ENCODE measurements at places on chromosomes 5 and 9.

DNA sequence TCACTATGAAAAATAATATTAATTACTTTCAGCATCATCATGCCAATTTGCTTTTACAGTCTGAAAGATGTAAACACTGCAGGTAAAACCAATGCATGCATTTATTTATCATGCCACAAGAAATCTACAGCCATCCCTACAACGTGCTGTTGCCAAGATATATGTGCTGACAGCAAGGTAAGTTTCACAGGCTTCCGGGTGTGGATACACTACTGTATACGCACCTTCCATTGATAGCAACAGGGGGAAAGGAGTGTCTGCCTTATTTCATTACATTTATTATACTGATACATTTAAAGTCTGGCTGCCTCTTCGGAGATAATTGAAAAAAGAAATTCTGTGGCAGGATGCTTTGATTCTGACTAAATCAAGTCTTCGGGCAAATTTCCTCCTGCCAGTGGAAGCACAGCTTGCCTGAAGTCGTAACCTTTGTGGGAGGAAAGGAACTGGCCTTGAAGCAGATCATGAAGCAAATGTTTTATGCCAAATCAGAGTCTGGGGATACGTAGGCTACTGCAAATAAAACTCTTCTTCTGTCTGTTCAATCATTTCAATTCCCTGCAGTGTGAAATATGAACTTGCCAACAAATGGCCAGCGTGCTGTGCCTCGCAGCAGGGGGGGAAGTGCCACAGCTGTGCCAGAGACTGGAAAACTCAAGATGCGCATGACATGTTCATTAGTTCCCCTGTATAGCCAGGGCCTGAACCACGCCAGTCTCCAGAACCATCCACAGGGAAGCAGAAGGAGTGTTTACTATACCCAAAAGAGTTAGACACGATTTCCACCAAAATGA, 268.1 kb downstream of the EFNA5 start:
- no peak for DNase-seq

- DNase-seq, result no peak
These were observed 99.8 kb downstream of the RALGPS1 start for GRCh38 chr9:127014216-127014909.

GRCh38 chr9:127930231-127931091, at the start of gene PIP5KL1:
Gene PIP5KL1, minus strand, starts transcription at chr9:127930777. Its CDS starts 25 bp downstream, at chr9:127930752.
- peak; percentile 88 for DNase-seq

DNA sequence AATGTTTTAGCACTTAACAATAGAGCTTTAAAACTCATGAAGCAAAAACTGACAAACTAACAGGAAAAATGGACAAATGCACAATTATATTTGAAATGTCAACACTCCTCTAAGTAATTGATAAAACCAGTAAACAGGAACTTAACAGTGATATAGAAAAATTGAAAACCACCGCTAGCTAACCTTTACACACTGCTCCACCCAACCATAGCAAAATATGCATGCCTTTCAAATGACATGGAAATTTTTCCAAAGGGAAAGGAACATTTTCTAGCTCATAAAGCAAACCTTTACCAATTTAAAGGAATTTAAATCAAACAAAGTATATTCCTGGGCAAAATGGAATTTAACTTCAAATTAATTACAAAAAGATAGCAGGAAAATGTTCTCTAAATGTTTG, 109.2 kb downstream of the ADAMTS19 start:
- no peak for DNase-seq

GRCh38 chr5:111972080-111972479, 215.1 kb upstream of the NREP start:
- DNase-seq, result no peak

DNA sequence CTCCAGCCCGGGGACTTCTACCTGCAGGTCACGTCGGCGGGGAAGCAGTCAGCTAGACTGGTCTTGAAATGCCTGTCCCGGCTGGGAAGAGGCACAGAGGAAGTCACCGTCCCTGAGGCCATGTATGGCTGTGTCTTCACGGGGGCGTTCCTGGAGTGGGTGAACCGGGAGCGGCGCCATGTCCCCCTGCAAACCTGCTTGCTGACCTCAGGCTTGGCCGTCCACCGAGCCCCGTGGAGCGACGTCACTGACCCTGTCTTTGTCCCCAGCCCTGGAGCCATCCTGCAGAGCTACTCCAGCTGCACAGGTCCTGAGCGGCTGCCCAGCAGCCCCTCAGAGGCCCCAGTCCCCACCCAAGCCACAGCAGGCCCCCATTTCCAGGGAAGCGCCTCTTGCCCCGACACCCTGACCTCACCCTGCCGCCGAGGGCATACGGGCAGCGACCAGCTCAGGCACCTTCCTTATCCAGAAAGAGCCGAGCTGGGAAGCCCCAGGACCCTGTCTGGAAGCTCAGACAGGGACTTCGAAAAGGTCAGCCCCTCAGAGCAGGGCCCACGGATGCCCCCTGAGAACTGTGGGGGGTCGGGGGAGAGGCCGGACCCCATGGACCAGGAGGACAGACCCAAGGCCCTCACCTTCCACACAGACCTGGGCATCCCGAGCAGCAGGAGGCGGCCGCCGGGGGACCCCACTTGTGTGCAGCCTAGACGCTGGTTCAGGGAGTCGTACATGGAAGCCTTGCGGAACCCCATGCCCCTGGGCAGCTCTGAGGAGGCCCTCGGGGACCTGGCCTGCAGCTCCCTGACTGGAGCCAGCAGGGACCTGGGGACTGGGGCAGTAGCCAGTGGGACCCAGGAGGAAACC, 47.8 kb downstream of the PLEKHG4B start:
- no peak for DNase-seq

- DNase-seq, result no peak
These were observed 72.0 kb downstream of the PIK3R1 start for GRCh38 chr5:68287631-68287975.

All from activated CD8-positive, alpha-beta memory T cell treated with anti-CD3 and anti-CD28 coated beads for 24 hours (primary cell).